ENCODE measurements at places on chromosomes 2 and 18.

DNA sequence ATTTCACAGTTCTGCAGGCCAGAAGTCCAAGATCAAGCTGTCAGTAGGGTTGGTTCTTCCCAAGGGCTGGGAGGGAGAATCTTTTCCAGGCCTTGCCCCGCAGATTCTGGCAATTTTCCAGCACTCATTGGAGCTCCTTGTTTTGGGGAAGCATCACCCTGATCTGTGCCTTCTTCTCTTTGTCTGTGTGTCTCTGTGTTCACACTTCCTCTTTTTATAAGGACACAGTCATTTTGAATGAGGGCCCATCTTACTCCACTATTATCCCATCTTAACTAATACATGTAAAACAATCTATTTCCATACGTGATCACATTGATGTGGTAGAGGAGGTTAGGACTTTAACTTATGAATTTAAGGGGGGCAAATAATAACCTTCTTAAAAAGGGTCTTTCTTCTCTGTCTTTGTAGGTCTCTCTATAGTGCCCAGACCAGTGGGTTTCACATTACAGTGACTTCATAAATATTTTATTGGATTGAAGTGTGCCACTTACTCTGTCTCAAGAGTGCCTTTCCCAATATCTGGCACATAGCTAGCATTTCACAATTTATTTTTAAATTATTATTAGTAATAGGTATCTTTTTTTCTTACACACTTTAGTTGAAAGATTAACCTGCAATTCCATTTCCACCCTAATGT is 68.9 kb upstream of the CBLN2 start:
- no peak for DNase-seq

DNA sequence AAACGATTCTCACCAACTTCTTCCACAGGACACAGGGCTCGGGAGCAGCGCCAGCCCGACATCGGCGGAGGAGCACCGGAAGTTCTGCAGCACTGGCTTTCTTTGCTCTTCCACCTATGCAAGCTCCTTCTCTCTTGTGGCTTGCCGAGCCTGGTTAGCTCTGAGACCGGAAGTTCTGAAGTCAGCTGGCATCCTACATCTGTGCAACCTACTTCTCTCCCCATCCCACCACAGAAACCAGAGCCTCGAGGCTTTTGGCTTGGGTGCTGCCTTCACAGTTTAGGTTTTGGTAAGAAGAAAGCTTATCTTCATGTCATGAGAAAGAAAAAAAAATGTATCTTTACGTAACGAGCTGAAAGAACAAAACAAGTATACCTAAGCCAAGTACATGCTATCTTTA is 111.7 kb downstream of the ANKRD44 start:
- DNase-seq = no peak

DNA sequence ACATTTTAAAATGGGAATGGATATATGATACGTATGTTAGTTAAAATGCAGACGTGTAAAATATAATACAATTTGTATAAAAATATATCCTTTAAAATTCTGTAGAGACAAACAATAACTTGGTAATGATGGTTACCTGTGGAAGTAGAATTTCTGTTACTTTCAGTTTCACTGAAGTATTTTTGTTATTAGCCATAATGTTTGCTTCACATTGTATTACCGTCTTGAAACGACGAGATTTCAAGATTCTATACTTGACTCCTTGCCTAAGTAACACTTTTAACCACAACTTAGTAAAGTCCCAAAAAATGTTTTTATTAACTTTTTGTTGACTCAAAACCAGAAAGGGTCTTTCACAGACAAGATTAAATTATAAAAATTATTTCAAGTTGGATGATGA is 488.3 kb upstream of the VRK2 start:
- no peak for DNase-seq

GRCh38 chr2:227335713-227336112 is 10.7 kb downstream of the MFF start:
- DNase-seq = no peak

- no peak for DNase-seq
These were observed 38.7 kb upstream of the UXS1 start for GRCh38 chr2:106232638-106233349.
